ENCODE measurements at places on chromosomes 13 and 19.

DNA sequence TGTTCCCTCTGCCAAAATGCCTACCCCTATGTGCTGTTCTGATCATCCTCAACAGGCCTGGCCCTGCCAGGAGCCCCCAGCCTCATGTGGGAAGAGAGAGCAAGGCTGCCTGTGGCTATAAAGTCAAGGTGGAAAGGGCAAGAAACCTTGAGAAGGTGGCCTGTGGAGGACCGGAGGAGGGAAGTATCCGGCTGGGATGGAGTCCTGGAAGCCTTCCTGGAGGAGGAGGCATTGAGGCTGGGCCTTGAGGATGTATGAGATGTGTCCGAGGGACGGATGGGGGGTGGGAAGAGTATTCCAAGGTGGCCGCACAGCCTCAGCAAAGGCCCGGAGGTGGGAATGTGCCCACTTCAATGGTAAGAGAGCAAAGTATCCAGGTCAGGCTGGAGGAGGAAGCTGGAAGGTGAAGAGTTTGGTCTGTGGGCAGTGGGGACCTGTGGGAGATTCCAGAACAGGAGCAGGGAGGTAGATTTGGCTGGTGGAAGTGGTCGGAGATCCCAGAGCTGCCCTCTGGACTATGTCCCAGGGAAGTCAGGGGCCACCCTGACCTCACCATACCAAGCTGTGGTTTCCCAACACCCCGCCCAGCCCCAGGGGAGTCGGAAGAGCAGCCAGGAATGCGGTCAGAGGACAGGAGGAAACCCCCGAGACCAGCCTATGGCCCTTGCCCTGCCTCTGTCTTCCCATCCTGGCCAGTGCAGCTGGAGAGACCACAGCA lies 3.0 kb upstream of the PLIN4 start:
- DNase-seq, result no peak

- DNase-seq, result no peak
Observed at GRCh38 chr19:28999724-29000433, 213.1 kb downstream of the UQCRFS1 start.

DNA sequence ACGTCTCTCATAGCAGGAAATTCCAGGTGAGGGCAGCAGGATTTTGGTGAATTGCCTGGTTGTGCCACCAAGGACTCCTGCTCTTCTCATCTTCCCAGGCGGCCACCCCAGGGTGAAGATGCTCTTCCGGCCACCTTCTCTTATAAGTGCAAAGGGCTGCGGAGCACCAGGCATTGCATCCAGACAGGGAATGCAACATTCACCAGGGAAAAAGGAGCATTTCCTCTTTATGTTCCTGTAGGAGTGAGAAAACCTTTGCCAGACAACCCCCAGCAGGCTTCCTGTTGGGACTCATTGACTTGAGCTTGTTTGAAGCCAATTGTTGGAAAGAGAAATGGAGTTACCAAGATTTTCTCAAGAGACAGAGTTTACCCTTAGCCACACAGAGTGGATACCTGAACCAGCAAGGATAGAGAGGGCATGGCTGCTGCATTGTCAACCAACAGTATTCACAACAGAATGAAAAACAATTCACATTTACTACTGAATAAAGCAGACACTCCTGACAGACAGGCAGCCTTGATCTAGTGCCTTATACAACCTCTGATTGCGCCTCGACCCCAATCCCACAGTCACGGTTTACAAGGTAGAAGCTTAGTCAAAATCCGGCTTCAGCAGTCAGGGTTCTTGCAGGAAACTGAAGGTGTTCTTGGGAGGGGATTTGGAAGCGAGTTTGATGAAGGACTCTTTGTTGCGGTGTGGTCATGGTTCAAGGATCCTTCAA lies 1.8 kb upstream of the ATP11A start:
- DNase-seq, result no peak

- DNase-seq, result no peak
Observed at GRCh38 chr19:30890033-30890432, 459.2 kb downstream of the TSHZ3 start.

DNA sequence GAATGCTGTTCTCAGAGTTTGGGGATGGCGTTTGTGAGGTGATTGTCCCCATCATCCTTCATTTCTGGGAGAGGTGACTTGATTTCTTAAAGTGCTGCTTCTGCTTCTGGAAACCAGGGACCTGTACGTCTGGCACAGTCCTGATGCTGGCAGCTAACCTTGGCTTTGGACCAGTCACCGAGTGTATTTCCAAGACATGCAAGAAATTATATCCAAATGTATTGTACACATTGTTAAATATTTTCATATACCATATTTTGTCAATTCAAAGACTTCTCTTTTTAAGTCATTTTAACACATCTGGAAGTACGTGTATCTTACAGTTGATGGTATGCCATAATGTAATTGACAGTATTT lies 97.4 kb downstream of the ARHGEF7 start:
- DNase-seq, result no peak

DNA sequence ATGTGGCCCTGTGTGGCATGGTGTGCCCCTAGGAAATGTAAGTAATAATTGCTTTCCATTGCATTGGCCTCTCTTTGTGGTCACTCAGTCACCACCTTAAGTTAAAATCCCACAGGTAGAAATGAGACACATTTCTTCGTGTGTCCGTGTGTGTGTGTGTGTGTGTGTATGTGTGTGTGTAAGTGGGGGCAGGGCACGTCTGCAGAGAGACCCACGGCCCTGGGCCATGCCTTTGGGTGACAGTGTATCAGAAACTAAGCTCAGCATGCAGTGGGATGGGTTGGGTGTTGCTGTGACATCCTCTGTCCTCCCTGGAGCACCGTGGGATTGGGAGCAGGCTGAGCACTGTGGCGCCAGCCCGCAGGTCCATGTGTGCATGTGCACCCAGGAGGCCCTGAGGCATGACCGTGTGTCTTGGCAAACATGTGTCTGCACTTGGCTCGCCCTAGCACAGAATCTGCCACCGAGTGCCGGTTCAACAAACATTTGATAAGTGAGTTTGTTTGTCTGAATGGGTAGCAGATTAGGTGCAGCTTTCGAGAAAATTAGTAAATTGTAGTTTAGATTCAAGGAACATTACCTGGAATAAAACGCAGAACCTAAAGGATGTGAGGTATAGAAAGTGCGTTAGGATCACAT lies 91.8 kb downstream of the WTIP start:
- DNase-seq, result no peak

DNA sequence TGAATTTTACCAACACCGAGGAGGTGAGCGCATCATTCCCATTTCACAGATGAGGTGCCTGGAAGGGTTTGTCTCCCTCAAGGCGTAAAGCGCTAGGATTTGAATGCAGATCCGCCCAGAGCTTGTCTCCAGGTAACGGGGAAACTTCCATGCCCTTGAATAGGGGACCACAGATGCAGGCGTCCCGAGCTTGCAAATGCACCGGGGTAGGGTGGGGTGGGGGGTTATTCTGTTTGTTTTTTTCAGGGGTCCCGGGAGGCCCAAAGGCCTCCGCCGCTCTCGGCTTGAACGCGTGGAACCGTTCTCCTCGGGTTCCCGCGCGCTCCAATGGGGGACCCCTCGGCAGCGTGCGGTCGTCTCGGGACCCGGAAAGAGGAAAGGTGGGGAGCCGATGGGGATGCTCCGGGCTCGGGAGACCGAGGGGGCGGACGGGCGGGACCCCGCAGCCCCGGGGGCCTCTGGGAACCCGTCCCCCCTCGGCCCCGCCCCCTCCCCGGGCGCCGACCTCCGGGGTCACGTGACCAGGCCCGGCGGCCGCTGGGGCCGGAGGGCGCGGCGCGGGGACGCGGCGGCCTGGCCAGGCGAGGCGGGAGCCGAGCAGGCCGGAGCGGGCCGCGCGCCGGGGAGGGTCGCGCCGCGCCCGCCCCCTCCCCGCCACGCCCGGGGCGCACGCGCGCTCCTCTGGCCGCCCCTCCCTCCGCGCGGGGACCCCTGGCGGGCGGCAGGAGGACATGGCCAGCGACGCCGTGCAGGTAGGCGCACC lies at the start of gene PKN1:
TSS of gene PKN1 (plus strand) at position 516 of the 763 bp plus-strand sequence. CDS start at position 732, 216 bp downstream.
- DNase-seq, result no peak

- no peak for DNase-seq
Observed at GRCh38 chr13:111913761-111914140, 153.2 kb upstream of the SOX1 start.
